ENCODE measurements at places on chromosomes 5 and 9. TPM values are rescaled to one million over a fixed set of nuclear protein-coding genes. Genes with fewer than 3 reads are reported as not detected.

PCDHGA7 gene
- total RNA-seq: 1.6 TPM

GRCh38 chr9:114181607-114182409 is 26.5 kb downstream of the COL27A1 start:
- peaks cover 15% of the 10 kb centered on the region for H3K4me1 ChIP-seq
- H3K36me3 ChIP-seq: no peaks in the 10 kb centered on the region
- DNase-seq: no peak
- no peak overlapping the region for H3K27ac ChIP-seq
- H3K4me3 ChIP-seq: no peak overlapping the region
- H3K27me3 ChIP-seq: no peaks in the 10 kb centered on the region

DNA sequence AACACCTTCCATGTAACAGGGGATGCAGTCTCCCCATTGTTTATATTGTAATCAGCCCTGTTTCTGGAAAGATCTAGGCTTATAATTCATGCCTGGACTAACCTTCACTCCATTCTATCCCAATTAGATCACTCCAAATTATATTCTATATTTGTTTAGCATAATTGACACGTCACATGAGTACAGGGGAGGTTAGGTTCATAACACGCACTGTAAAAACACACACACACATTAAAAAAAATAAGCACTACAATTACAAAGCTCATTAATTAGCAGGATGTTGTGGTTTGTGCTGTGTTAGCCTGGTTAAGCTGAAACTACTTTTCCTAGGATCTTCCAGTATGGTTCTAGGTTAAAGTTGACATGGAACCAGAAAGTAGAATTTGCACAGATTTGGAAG is 126.0 kb downstream of the MLLT3 start:
- H3K27me3 ChIP-seq: no peaks in the 10 kb centered on the region
- no peak overlapping the region for H3K4me3 ChIP-seq
- DNase-seq: no peak
- H3K36me3 ChIP-seq: no peaks in the 10 kb centered on the region

GRCh38 chr5:135178476-135179155 is 144.6 kb upstream of the PITX1 start:
- H3K4me3 ChIP-seq: no peak overlapping the region
- peaks cover 16% of the 10 kb centered on the region for H3K27me3 ChIP-seq
- no peak for DNase-seq
- H3K27ac ChIP-seq: no peak overlapping the region
- H3K36me3 ChIP-seq: no peaks in the 10 kb centered on the region

DNA sequence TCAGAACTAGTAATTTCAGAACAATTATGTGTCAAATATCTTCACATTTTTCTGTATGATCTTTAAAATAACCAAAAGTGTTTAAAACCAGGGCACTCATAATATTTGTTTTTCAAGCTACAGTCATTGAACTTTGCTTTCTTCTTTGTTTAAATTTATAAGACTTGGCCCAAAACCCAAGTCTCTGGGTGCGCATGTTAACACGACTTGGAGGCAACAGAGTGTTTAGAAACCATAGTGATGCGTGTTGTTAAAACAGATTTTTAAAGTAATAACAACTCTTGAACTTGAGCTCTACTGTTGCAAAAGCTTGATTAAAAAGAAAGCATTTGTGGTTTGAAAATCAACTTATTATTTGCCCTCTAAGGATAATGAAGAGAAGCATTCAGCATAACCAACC is 26.0 kb upstream of the GRIN3A start:
- no peaks in the 10 kb centered on the region for H3K36me3 ChIP-seq
- no peak for DNase-seq
- no peaks in the 10 kb centered on the region for H3K4me1 ChIP-seq
- no peak overlapping the region for H3K27ac ChIP-seq
- H3K4me3 ChIP-seq: no peak overlapping the region

GRCh38 chr5:60494144-60494543 is 205.8 kb downstream of the DEPDC1B start:
- no peak for DNase-seq
- no peaks in the 10 kb centered on the region for H3K4me1 ChIP-seq
- H3K27ac ChIP-seq: no peak overlapping the region
- H3K27me3 ChIP-seq: 0 out of 2 replicates have a peak, but pooled peaks cover 1% of the 10 kb centered on the region

DNA sequence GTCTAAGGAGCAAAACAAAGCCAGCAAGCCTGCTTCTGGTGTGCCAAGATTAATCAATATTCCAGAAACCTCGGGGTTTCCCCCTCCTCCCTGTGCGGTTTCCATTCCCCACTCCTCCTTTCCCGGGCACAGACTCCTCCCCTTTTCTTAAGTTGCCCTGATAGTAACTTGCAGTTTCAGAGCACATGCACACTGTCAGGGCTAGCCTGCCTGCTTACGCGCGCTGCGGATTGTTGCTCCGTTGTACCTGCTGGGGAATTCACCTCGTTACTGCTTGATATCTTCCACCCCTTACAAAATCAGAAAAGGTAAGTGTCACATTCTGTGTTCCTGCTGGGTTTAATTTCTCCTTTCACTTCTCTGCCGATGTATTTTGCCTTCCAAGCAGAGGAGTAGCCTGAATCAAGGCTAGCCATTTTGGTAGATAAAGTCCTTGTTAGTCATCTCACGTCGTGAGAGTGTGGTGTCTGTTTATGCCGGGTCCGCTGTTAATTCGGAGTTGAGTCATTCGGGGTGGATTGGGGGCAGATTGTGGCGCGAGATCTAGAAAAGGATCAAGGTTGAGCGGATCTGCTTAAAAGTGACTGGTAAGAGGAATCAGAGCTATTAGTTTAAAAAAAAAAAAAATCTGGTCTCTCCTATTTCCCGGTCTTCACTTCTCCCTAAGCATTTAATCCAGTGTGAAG is at the start of gene SLC1A3:
Gene SLC1A3 (plus strand): TSS at position 179 of the 686 bp plus-strand sequence. CDS start 1,818 bp downstream, outside the sequence.
- H3K36me3 ChIP-seq: no peaks in the 10 kb centered on the region
- no peaks in the 10 kb centered on the region for H3K27me3 ChIP-seq
- H3K27ac ChIP-seq: peak within 1 kb of the TSS; percentile 50
- H3K4me1 ChIP-seq: peaks cover 18% of the 10 kb centered on the region
- peak within 1 kb of the TSS; percentile 79 for H3K4me3 ChIP-seq

SMIM27 gene
- 0.51 TPM for total RNA-seq

DNA sequence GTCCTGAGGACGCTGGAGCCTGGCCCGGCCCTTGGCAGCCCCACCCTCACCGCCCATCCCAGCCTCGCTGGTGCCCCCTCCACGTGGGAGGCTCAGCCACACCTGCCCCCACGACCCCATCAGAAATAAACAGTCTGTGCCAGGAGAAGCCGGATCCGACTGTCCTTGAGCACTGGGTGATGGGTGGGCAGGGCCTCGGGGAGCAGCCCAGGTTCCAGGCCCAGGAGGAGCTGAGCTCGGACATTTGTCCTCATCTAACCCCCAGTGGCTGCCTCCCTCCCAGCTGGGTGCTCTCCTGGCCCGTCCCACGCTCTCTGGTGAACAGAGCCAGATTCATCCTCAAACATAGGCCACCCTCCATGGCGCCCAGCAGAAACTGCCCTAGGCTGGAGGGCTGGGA is 4.6 kb upstream of the PTGDS start:
- no peaks in the 10 kb centered on the region for H3K4me1 ChIP-seq
- no peaks in the 10 kb centered on the region for H3K36me3 ChIP-seq
- H3K27ac ChIP-seq: no peak overlapping the region
- DNase-seq: no peak
- H3K4me3 ChIP-seq: no peak overlapping the region
